Calu3 (cell line): ENCODE measurements at places on chromosomes 11 and 22. TPM values are rescaled to one million over a fixed set of nuclear protein-coding genes. Genes with fewer than 3 reads are reported as not detected.

DNA sequence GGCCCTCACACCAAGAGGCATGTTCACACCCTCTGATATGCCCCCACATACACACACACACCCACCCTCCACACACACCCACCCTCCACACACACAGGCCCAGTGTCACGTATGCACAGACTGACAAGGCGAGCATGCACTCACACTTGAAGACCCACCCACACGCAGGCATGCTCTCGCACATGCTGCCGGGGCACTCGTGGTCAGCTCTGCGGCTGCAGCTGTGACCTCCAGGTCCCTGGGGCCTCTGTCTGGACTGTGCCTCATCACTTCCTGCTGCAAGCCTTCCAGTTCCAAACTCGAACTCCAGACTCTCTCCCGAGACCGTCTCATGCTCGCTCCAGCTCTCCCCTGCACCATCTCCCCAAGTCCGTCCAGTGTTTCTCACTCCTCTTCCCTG, 9.5 kb downstream of the DCHS1 start:
- DNase-seq = no peak

The IGLL1 gene
- not detected in 2 replicates for total RNA-seq

GRCh38 chr11:114275280-114275679, 20.9 kb upstream of the NNMT start:
- no peak for DNase-seq

The C22orf42 gene
- total RNA-seq = not detected in 2 replicates

GRCh38 chr22:36135306-36135980, 25.1 kb downstream of the APOL3 start:
- no peak for DNase-seq

GRCh38 chr22:49077036-49077393, 750.7 kb downstream of the BRD1 start:
- DNase-seq = no peak

DNA sequence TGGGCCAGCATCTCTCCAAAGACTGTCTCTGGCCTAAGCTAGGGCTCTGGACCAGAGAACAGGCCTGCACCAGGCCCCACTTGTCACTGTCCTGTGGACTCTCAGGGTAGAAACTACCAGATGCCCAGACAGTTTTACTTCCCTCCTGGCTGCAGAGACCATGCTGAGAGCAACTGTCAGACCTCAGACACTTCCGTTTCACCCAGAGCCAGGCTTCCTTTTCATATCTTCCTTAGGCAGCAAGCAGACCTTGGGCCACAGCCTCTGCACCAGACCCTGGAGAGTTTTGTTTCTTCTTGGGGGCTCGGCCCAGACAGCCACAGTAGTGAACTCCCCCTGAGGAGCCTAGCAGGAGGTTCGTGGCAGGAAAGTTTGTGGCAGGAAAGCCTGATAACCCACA, 12.1 kb upstream of the FCHSD2 start:
- DNase-seq = no peak

DNA sequence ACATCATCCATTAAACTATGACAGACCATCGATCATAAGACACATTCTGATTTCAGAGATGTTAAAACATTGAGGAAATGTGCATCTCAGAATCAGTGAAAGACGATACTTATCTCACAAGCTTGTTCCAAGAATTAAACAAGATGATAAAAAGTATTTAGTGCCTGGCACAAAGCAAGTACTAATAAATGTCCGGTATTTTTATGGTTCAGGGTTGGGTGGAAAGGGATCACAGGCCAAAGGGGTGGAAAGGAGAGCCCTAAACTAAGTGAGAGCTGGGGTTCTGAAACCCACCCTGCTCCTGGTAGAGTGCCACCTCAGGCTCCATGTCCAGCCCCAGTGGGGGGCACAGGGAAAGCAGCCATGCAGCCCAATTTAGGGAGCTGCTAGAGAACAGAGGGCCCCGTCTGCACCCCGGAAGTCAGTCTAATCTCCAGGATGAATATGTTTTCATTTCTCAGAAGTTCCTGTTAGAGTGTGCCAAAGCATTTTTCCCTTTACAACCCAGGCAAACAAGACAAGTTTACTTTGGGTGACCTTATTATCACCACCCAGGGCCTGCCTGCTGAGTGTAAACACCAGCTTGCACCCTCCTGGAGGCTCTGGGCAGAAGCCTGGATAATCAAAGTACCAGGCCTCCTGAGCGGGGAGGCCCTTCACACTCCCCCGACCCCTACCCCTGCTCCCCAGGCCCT, 3.8 kb upstream of the CREB3L1 start:
- DNase-seq = peak; percentile 51

GRCh38 chr22:40967111-40967760, 16.1 kb downstream of the RBX1 start:
- no peak for DNase-seq

GRCh38 chr11:96024666-96025065, 100.8 kb upstream of the MTMR2 start:
- DNase-seq = no peak

The SSRP1 gene
- total RNA-seq = 134 and 145 TPM in 2 replicates

DNA sequence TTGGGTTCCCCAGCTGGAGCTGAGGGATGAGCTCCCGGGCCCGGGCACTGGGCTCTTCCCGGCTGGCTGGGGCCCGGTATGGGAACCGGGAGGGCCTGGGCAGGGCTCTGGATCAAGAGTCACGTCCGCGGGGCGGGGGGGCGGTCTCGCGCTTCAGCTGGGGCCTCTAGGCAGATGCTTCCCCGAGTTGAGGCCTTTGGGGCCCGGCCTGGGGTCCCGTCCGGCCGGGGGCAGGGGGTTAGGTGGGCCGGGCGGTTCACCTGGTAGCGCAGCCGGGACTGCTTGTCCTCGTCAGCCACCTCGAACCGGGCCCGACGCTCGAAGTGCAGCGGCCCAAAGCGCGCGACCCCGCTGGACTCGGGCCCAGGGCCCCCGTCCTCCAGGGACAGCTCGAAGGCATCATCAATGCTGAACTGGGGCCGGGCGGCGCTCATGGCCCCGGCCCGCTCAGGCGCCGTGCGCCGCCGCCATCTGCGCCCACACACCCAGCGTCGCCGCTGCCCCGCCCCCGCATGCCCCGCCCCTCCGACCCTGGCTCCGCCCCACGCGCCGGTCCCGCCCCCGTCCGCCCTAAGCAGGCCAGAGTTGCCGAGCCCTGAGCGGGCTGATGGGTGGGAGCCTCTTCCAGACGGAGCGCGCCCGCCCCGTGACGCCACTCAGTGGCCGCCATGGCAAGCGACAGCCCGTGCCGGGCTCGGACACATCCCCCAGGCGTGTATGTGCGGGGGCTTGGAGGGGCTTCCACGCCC, at the start of gene TMEM134:
Gene TMEM134 (minus strand): TSS at position 493 of the 749 bp plus-strand sequence. CDS start 59 bp downstream, at position 434.
- peak; percentile 93 for DNase-seq

DNA sequence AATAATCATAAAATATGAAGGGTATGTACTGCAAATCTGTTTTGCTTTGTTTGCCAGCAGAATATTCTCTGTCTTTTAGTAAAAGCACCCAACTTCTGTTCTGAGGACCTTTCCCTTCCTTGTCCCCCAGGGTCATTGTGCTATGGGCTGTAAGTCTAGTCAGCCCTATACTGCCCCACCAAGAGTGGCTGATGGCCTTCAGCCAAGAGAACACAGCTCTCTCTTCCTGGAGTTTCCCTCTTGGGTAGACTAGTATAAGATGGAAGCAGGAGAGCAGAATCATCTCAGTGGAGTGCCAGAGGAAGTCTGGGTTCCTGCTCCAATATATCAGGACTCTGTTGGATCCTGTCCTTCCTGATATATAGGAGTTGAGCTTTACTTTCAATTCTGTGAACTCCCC, 29.0 kb downstream of the MMP13 start:
- no peak for DNase-seq

DNA sequence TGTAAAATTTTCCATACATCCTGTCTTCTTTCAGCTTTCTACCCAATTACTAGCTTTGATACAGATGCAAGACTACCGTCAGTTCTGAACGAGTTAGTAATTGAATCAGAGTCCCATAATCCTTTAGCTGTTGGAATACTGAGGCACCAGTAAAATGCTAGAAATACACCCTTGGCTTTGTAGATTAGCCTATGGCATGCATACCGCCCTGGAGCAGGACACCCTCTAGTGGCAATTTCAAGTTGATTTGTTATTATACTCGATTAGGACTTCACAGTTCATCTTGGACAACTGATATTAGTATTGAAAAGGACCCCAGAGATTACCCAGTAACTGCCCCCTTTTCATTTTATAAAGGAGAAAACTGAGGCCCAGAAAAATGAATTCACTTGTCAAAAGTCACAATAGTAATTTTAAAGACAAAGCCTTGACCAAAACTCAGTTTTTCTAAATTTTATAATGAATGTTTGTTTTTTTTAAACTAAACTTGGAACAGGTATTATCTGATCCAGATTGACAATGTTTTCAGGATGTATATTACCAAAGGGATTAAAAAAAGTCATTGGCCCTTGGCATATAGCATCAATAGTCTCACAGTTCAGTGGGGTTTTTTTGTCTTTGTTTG, 72.6 kb downstream of the HIPK3 start:
- peak; percentile 56 for DNase-seq

- no peak for DNase-seq
These were observed 124.2 kb downstream of the ARL14EP start for GRCh38 chr11:30447058-30447640.

DNA sequence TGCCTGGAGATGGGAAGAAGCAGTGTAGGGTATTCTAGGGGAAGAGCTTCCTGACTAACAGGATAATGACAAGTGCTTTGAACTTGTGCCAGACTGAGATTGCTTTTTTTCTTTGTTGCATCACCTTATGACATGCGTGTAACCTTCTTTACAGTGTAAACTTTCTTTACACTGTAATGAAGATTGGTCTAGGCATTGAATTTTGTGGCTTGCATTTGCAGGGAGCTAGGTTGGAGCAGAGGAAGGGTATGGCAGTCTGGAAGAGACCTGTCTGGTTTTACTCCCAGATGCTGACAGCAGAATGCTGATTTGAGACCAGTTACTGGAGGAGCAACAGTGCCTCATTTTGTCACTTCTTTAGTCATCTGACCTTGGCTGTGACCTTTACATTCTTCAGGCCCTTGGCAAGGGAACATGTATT, 5.6 kb downstream of the DDB2 start:
- no peak for DNase-seq

The IL17REL gene
- total RNA-seq = not detected in 2 replicates

GRCh38 chr11:130908770-130909625, 7.3 kb downstream of the SNX19 start:
- DNase-seq = no peak

DNA sequence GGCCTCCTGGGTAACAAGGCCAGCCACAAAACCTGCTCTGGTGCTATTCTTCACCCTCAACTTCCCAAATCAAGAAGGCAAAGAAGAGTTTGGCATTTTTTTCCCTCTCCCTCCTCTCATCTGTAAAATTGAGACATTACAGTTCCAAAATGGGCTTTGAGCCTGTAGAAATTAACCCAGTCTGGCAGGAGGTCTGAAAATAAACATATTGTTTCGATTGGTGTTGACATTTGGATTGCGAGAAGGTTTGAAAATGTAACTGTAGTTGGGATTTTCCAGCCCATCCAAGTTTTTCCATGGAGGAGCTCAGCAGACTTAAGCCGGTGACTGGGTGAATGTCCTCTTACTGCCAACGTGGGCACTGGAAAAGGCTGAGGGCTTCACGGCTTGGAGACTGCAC, 35.0 kb upstream of the ALX4 start:
- no peak for DNase-seq

DNA sequence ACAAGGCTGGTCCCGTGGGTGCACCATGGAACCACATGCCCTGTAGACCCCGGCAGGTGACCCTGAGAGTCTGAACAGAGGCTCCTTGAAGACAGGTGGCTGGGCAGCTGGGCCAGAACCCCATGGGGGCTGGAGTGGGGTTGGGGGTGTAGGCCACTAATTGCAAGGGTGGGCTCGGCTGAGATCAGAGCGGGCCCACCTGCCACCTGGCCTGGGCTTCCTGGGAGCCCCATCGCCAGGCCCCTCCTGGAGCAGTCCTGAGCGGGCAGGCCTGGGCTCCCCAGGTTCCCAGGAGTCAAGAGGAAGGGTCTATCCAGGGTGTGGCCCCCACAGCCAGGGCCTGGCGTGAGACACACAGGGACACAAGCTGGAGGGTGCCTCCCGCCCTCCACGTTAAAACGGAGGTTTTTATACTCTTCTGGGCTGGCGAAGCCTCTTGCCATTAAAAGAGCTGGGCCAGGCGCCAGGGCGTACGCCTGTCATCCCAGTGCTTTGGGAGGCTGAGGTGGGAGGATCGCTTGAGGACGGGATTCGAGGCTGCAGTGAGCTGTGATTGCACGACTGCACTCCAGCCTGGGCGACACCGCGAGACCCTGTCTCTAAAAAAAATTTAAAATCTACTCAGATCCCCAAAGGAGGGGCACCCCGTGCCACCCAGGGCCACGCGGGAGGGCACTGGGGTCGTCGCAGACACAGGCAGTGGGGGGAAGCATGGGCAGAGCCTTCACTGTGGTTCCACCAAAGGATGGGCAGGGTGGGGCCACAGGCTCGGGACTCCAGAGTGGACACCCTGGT, 4.8 kb upstream of the TRABD start:
- DNase-seq = no peak

The HBB gene
- not detected in 2 replicates for total RNA-seq

The SSTR3 gene
- total RNA-seq = not detected in 2 replicates

The BATF2 gene
- 4.5 and 11.3 TPM in 2 replicates for total RNA-seq

DNA sequence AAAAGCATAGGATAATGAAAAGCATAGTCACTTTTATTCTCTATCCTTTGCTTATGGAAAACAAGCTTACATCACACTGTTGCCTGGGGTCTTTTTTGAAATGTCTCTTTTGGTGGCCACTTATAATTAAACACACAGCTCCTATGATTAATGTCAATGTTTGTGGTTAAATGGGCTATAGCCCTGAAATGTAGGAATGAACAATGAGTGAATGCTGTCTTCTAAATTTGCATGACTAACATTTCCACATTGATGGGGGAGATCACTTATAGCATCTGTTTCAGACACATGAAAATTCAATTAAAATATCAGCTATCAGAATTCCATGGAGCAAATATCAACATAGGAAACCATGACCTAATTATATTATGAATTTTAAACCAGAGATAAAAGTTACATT, 171.4 kb upstream of the FAT3 start:
- no peak for DNase-seq

DNA sequence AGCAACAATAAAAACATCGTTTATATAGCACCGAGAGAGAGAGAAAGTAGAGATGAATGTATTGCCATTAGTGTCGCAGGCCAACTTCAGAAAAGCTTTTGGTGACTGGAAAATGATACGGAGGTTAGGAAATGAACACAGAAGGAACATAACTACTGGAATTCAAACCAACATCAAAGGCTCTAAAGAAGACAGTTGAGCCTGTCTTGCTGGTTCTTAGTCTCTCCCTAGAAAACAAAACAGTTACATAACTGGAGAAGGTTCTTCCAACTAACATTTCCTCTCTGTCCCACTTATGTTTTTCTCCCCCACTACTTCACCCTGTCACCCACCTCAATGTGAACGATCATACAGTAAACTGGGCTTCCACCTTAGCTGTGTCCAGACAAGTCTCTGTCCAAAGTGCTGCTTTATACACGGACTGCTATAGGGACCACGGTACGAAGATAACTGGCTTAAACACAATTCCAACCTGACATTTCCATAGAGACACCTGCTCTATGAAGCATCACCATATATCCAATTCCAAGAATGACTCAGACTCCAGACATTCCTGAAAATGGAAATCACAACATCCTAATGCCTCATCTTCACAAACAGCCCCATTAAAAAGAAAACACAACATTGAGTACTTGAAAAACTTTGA, 85.2 kb upstream of the ARHGAP32 start:
- DNase-seq = no peak

The VSIG10L2 gene
- total RNA-seq = not detected in 2 replicates

GRCh38 chr11:77144857-77145428, 16.9 kb downstream of the MYO7A start:
- no peak for DNase-seq

The MYOD1 gene
- not detected in 2 replicates for total RNA-seq

- DNase-seq = no peak
These were observed 3.2 kb downstream of the LINC01488 start for GRCh38 chr11:69484427-69485259.

GRCh38 chr11:58061813-58062212, 31.1 kb downstream of the OR6Q1 start:
- DNase-seq = no peak
